ENCODE measurements at places on chromosomes 11 and 22. TPM values are rescaled to one million over a fixed set of nuclear protein-coding genes. Genes with fewer than 3 reads are reported as not detected.

GRCh38 chr11:119478711-119479285 lies 55.8 kb upstream of the THY1 start:
- DNase-seq = no peak

GRCh38 chr22:21650823-21651520 lies 8.9 kb downstream of the SDF2L1 start:
- DNase-seq = no peak

- DNase-seq = no peak
Measured at GRCh38 chr11:20061776-20062175, 98.5 kb downstream of the DBX1 start.

DEPDC7 gene
- 7.3 TPM for total RNA-seq
